Endodermal cell (in vitro differentiated cells): ENCODE measurements at places on chromosomes 12 and 14.

- DNase-seq = peak; percentile 86
Measured at GRCh38 chr14:99430491-99430890, 50.2 kb downstream of the SETD3 start.

- DNase-seq = no peak
Measured at GRCh38 chr14:96221109-96221650, 16.5 kb downstream of the BDKRB2 start.

DNA sequence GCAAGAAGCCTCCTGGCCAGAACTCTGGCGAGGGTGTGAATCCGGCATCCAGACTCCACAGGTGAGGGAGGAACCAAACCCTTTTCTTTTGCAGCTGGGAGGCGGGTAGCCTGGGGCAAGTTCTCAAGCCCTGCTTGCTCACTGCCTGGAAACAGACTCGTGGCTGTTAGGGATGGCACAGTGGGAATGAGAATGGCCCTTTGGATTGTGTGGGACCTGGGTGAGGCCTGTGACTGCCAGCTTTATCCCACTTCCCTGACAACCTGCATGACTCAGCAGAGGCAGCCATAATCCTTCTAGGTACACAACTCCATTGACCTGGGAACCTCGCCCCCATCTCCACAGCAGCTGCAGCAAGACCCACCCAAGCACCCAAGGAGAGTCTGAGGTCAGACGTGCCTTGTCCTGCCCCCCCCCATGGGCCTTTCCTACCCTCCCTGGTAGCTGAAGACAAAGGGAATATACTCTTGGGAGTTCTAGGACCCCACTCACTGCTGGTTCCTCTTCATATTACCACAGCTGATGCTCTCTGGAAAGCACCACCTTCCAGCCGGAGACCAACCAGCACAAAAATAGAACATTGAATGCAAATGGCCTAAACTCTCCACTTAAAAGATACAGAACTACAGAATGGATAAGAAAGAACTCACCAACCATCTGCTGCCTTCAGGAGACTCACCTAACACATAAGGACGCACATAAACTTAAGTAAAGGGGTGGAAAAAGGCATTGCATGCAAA is 5.1 kb upstream of the GPR33 start:
- peak; percentile 47 for DNase-seq

GRCh38 chr12:132492522-132492921 is 2.6 kb downstream of the FBRSL1 start:
- no peak for DNase-seq

- DNase-seq = no peak
Measured at GRCh38 chr12:106911581-106911980, 44.1 kb upstream of the TMEM263 start.

DNA sequence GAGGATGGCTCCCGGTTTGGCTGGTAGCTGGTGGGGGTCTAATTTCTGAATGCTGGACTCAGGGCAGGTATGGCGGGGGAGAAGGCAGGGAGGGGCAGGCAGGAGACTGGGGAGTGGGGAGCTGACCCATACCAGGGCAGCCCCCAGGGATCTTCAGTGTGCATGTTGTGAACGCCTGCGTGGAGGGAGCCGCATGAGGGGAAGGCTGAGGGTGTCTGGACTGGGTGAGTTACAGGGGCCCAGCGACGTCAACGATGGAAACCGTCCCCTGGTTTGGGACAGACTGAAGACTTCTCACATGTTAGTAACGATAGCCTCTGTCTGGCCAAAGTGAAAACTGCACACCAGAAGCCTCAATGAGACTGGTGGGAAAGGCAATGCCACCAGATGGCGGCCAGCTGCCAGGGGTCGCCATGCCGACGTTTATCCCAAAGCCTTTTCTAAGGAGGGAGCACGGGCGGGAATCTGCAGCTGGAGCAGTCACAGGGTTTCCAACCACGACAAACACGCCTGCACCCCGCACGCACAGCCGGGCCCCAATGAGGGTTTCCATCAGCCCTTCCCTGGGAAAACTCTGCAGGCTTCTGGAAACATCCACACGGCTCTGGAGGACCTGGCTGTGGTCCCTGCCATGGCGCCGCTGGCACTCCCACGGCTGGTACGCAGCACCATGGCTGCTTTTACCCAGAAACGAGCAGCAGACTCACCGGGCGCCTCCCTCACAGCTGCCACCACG is 14.0 kb downstream of the PGAM5 start:
- peak; percentile 51 for DNase-seq

DNA sequence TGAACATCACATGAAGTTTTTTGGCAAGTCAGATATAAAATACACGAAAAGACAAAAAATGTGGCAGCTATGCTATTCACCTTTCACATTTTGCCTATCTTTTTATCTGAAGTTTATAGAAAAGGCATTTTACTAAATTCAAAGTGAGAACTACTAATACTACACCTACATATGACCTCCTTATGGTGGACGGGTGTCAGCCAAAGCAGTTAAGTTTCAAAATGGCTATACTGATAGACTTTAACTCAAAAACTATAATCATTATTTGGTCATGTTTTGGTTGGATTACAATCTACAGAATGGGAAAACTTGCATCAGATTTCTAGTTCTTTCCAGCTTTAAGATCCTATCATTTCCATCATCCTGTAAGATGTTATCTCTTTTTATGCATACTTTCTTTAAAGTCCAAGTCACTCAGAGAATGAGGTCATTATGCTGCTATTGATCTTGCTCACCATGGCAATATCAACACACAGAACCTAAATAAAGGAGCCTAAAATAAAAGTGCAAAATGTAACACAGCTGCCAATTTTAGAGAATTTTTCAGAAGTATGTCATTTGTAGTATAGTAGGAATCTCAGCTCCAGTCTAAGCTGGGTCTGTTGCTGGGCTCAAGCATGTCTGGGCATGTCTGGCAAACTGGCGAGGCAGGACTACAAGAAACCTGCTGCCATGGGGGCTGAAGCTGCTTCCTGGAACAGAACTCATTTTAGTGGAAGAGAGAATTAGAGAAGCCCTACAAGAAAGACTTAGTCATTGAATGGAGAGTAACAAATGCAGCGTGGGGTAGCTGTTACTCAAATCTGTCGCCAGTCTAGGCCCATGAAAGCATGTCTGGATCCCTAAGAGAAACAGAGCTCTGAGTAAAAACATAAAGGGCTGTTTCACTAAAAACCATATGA is 7.6 kb upstream of the AEBP2 start:
- peak; percentile 58 for DNase-seq

- DNase-seq = no peak
Measured at GRCh38 chr12:11108862-11109261, 16.7 kb upstream of the TAS2R43 start.

DNA sequence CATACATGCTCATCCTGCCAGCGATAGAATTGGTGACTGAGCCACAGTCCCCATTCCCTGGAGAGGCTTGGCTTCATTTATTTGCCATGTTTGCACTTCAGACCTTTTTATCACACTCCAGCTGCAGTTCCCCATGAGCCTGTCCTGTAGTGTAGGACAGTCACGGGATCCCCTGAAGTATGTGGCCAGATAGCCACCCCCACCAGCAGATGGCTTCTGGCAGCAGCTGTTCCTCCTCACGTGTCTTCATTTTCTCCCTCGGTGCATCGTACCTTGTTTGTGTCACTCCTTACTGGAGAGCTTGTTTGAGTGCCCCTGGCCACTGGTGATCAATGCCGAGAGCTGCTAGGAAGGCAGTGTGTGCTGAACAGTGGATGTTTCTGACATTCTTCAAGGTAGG is 40.2 kb downstream of the UBE3B start:
- DNase-seq = peak; percentile 41

GRCh38 chr12:115946867-115947695 is 330.4 kb downstream of the MED13L start:
- DNase-seq = no peak

GRCh38 chr14:90050271-90050670 is 11.5 kb upstream of the KCNK13 start:
- DNase-seq = no peak
